Activated effector memory CD4-positive, alpha-beta T cell treated with anti-CD3 and anti-CD28 coated beads, Interleukin-2, amount 50 U/mL, for 16 hours (primary cell): ENCODE measurements at places on chromosomes 5 and 9.
A peak's percentile ranks its signal among the peaks of the same experiment; 100 is the strongest.

DNA sequence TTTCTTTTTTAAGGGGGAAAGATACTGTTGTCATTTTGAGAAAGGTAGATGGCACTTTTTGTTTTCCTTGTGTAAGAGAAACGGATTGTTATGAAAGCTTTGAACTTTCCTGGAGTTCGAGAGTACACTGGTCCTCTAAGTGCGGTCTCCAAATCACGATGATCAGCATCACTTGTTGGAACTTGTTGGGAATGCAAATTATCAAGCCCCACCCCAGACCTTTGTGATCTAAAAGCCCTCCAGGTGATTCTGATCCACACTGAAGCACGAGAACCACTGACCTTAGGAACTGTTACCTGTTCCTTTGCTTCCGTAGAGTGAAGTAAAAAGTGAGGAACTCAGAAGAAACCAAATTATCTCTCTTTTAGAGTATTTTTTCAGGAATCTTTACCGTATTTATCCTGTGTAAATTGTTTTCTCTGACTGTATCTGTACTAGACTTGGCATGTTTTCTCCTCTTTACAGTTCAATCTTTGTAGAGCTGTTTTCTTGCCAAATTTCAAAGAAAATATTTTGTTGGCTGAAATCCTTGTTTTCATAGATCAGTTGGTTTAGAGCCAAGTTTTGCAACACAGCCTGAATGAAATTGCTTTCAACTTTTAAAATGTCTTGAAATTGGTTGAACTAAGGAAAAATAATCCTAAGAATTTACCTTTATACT lies 4.0 kb downstream of the MAT2B start:
- no peak for DNase-seq

- no peak for DNase-seq
Measured at GRCh38 chr5:135430135-135430437, 17.1 kb downstream of the DCANP1 start.

DNA sequence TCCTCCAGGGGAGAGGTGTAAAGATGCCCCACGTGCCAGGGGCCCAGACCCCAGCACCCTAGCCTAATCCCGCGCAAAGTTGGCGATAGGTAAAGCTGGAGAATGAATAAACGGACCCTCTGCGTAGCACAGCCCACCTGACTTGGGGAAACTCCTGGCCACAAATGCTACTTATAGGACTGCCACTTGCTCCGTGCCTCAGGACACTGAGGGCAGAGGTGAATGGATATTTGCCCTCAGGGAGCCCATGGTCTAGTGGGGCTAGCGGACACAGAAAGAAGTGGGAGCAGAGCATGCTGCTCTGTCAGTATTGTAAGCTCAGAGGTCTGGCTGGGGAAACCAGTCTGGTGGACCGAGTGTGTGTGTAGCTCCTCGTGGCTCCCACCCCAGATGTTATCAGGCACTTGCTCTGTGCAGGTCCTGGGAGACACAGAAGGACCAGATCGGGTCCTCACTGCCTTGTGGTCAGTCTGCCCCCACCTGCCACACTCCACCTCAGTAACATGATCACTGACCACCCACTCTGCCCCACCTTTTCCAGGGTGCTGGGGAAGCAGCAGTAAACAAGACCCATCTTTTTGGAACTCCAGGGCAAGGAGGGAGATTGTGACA lies 841 bp downstream of the GRK6 start:
- no peak for DNase-seq

GRCh38 chr5:149036168-149036567 lies 26.7 kb downstream of the SH3TC2 start:
- no peak for DNase-seq

- DNase-seq = no peak
Measured at GRCh38 chr5:1668141-1668721, 131.4 kb downstream of the MRPL36 start.

- DNase-seq = no peak
Measured at GRCh38 chr9:136977223-136977622, at the start of gene PTGDS. TSS of gene PTGDS (plus strand) at chr9:136977504. CDS start at chr9:136977579, 75 bp downstream.

GRCh38 chr5:5006548-5006947 lies 133.6 kb upstream of the ADAMTS16 start:
- DNase-seq = no peak

GRCh38 chr5:119336262-119336661 lies 19.6 kb upstream of the TNFAIP8 start:
- DNase-seq = no peak

DNA sequence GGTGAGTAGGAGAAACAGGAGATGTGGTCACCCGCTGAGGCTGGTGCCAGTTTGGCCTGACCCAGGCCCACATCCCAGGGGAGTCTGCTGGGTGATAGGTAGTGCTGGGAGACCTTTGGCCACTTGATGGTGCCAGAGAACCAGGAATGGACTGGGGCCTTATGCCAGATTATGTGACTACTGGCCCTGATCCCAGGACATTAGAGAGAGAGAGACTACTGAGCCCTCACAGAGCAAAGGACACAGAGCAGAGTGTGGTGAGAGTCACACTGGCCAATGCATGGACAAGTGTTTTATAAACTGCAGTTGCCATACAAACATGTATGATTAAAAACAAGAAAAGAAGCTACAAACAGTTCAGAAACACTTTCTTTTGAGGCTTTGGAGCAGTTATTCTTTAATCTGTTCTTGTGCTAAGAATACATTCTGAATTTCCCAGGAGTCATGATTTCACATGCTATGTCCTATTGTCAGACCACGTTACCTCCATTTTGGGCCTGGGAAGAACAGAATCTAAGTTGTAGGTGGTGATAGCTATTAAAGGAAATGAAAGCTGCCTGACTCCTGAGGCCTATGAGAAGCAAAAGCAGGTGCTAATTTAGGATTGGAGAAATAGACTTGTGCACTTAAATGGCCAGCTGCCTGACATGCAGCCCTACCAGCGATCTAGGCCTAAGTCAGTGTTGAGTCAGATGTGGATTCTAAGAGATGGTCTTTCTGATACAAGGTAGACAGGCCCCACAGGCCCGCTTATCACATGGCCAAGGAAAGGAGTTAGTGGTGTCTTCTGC lies 32.6 kb upstream of the TMOD1 start:
- DNase-seq = peak; percentile 70

DNA sequence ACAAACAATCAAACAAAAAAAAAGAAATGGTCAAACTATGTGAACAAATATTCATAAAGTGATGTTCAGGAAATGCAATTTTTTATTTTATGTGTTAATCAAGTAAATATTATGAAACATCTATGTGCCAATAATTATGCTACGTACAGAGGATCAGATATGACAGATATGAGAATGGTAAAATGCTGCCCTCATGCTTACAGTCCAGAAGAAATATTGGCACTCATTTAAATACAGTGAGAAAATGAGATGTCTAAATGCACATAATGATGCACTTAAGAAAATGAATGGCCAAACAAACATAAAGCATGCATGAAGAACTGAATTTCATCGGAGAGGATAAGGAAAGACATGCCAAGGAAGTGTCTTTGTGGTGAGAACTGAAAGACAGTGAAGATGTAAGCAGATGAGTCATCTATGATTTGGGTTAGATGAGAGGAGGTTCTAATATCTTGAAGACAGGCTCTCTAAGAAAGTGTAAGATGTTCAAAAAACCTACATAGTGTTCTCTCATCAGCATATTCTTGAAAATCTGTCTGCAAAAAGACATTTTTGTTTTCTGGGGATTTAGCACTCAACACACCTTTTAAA lies 1231.1 kb upstream of the ACO1 start:
- DNase-seq = no peak

DNA sequence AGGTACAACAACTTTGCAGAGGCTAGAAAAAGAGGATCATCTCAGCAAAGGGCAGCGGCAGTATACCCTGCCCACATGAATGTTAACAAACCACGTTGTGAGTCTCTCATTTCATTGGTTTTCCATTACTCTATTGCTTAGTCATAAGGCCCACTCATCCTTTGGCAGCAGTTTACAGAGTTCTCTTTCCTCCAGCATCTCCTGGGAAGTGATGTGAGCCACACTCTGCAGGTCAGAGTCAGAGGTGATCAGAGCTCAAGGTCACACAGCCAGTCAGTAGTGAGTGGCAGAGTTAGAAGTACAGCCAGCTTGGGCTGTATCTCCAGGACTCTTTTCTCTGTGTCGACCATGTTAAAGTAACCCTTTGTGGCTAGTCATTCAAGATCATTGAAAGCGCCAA lies 599.6 kb upstream of the GRAMD2B start:
- no peak for DNase-seq

DNA sequence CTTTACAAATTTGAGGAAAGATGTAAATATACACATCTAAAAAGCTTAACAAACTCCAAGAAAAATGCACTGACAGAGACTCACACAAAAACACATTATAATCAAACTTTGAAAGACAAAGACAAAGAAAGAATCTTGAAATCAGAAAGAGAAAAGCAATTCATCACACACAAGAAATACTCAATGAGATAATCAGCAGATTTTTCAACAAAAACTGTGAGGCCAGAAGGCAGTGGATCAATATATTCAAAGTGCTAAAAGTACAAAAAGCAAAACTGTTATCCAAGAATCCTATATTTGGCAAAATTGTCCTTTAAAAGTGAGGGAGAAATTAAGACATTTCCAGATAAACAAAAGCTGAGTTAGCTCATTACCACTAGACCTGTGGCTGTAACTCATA lies 6.1 kb downstream of the TPD52L3 start:
- DNase-seq = no peak

DNA sequence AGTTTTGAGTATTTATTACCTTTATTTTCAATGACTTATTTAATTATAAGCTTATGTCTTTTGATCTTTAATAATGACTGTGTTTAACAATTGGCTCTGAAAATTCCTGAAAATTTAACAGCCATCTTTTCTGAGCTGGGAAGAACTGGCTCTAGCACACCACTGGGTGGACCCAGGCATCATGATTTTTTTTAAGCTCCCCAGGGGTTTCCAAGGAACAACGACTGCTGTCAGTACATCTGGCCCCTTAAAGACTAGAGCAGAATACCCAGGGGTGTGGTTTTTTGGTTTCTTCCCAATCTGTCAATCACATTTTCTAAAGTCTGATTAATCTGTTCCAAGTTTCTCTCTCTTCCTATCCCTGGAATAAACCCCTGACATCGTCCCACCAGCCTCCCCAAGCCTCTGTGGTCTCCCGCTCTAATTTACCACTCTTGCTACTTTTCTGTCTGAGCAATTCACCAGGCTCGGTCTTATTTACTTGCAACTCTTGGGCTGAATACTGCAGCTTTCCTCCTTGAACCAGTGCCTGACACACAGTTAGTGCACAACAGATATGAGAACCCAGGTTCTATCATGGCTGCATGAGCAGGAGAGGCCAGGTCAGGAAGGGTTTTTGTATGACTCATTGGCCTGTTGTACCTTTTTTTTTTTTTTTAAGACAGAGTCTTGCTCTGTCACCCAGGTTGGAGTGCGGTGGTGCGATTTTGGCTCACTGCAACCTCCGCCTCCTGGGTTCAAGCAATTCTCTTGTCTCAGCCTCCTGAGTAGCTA lies 321.9 kb downstream of the ZSWIM6 start:
- no peak for DNase-seq

GRCh38 chr9:121222524-121223171 lies 21.0 kb upstream of the RAB14 start:
- no peak for DNase-seq

DNA sequence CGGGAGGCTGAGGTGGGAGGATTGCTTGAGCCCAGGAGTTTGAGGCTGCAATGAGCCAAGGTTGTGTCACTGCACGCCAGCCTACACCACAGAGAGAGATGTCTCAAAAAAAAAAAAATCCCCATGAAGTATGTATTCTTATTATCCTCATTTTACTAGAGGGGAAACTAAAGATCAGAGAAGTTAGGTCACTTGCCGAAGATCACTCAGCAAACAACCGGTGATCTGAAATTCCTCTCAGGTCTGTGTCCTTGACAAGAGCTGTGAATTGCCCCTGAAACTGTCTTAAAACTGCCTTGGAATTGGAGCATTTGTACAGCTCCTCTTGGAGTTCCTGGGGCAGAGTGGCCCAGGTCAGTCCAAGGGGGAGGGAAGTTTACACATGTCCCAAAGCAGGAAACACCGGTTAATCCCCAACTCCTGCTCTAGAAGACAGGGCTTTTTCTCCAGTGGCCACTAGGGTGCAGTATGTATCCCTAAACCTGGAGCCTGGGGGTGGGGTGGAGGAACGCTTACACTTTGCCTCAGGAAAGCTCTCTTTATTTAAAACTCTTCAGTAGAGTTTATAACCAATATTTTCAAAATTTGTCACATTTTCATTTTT lies 27.6 kb downstream of the AQP7 start:
- DNase-seq = peak; percentile 82

- DNase-seq = peak; percentile 72
Measured at GRCh38 chr5:127031147-127031862, 947 bp upstream of the MARCHF3 start.

DNA sequence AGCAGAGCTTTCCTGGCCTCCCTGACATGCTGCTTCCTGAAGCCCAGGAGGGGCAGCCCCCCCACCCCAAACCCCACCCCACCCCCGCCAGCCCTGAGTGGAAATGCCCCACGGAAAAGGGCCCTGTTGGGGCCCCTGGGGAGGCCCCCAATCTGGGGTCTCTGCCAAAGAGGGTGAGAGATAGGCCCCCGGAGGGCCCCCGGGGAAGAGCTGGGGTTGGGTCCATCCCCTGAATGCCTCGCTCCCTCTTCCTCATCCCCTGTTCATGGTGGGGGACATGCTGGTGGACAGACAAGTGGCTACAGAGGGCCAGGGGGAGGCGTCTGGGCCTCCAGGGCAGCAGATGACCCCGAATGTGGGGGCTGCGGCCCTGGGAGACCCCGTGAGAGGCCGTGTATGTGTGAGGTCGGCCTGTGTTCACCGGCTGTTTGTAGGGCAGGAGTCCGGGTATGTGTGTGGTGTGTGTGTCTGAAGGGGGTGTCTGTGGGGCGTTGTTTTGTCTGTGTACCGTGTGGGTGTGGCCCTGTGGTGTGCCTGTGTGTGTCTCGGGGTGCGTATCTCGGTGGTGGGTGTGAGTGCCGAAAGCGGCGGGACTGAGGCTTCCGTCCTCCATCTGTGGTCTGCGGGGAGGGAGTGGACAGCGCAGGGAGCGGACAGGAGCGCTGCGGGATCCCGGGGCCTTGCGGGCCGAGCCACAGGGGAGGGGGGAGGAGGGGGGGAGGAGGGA lies 11.3 kb downstream of the C9orf50 start:
- DNase-seq = peak; percentile 80

GRCh38 chr9:104780796-104781395 lies 17.0 kb downstream of the NIPSNAP3B start:
- DNase-seq = no peak

DNA sequence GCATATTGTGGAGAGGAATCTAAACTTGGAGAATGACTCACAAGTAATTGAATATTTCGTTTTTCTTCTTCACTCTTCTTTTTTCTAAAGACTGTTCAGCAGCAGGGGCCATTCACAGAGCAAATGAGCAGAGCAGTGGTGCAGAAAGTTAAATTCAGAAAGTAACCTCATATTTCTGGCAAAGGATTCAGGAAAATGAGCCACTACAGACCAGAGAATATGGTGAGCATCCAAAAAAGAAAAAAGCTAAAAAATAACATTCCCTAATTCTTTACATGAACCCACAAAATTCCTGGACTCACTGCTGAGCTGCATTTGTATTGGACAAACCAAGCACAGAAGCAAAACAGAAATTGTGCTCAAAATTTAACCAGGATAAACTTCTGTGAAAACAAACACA lies 1486.8 kb upstream of the C9orf72 start:
- no peak for DNase-seq
